BJ (cell line): ENCODE measurements at places on chromosomes 7 and 10.

DNA sequence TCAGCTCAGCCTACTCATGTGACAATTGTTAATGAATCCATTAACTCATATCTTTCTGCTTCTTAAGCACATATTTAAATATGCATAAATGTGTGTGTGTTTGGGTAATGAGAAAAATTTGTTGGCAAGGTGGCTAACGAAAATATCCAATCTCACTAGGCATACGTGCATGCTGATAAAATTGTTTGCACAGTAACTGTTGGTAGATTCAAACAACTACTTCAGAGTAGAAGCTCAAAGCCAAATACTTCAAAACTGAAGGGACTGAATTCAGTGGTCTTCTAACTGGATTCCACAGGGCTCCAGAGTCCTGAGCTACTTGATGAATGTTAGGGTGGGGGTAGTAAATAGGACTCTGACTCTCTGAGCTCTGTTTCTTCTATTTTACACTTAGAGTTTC lies 757.0 kb downstream of the GRM8 start:
- no peak for DNase-seq

GRCh38 chr10:112214298-112214926 lies 30.8 kb upstream of the GPAM start:
- no peak for DNase-seq

DNA sequence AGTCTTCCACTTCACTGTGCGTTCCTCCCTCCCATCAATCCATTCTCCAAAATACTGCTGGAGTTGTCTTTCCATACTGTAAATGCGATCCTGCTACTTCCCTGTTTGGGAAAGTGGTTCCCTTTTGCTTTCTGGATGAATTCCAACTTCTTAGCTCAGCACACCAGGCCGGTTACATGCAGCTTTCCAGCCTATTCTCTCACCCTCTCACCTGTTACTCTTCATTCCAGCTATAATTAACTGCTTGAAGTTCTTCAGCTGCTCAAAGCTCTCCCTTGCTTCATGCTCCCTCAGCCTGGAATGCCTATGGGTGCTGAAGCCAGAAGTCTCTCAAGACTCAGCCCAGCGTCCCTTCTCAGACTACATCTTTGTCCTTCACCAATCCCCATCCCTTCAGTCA lies 6.0 kb upstream of the ZNRF2 start:
- no peak for DNase-seq

DNA sequence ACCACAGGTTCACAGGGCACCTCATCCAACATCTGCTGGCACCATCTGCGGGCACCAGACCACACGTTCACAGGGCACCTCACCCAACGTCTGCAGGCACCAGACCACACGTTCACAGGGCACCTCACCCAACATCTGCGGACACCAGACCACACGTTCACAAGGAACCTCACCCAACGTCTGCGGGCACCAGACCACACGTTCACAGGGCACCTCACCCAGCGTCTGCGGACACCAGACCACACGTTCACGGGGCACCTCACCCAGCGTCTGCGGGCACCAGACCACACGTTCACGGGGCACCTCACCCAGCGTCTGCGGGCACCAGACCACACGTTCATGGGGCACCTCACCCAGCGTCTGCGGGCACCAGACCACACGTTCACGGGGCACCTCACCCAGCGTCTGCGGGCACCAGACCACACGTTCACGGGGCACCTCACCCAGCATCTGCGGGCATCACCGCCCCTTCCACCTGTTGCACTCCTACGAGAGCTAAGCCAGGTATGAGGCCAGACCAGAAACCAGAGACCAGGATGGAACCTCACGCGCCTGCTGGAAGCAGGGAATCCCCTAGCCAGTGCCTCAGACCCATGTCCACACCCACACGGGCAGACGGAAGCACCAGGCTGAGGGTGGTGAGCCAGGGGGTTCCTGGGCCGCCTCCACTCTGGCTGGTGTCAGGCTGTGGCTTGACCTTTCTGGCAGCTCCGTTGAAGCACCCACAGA lies 182.8 kb downstream of the MAD1L1 start:
- DNase-seq, result no peak

GRCh38 chr10:3757250-3757637 lies 27.8 kb downstream of the KLF6 start:
- DNase-seq, result no peak

DNA sequence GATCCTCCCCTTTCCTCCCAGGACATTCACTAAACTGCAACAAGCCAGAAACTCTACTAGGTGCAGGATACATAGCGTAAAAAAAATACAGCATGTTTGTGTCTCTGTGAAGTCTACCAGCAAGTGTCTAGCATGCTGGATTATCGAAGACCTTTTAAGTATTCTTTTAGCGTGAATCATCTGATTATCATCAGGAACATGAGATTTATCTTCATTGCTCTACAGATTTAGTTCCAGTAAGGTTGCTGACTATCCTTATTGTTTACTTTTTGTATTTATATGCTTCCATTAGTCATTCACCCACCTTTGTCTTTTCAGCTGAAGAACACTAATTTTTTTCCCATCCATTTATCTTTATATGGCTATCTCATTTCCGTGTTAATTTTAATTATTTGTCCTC lies 62.8 kb downstream of the PDZD8 start:
- no peak for DNase-seq

DNA sequence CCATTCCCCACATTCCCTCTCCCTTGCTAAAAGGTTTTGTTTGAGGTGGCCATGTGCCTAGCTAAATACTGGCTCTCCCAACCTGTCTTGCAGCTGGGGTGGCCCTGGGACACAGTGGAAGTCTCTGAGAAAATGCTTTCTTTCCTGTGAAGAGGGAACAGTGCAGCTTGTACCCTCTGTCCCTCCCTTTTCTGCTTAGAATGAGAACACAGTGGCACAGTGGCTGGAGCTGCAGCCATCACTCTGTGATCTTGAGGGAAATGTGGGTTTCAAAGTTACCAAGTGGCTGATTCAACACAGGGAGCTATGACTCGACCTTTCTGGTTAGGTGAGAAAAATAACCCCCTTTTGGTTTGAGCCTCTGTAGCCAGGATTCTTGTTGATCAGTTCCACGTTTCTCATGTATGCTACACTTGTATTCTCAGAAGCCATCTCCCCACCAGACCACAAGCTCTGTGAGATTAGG lies 62.7 kb upstream of the CARD11 start:
- no peak for DNase-seq

GRCh38 chr7:117673839-117674238 lies 194.0 kb downstream of the CFTR start:
- DNase-seq, result no peak

DNA sequence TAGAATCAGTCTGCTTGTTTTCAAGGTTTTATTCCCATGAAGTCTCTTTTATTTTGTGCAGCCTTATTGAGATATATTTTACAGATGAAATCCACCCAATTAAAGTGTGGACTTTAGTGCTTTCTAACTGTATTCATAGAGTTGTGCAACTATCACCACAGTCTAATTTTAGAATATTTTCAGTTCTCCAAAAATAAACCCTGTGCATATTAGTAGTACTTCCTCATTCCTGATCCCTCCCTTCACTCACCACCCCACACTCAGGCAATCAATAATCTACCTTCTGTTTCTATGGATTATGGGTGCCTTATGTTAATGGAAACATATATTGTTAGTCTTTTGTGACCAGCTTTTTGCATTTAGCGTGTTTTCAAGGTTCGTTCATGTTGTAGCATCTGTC lies 185.7 kb upstream of the TMEM72 start:
- DNase-seq, result peak; percentile 40

- no peak for DNase-seq
Observed at GRCh38 chr10:68330852-68331454, 911 bp upstream of the HNRNPH3 start.

DNA sequence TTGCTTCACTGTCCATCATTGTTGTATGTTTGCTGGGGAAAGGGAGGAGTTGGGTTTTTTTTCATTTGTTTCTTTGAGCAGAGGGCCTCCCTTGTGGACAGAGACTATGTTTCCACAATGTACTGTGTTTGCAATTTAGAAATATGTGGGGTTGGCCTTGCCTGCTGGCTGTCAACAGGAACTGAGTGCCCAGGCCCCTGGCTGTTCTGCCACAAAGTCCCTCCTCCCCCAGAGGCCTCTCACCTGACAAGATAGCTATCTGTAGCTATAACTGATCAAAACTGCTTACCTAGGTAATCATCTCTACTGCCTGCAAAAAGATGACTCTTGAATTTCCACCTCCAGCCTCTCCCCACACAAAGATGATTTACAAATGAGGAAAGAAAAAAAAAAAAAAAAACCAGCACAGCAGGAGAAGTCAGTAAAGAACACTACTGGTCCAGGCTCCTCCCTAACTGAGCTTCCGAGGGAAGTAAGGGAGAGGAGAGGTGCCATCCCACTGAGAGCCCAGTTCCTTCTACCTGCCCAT lies 121.8 kb downstream of the SGMS1 start:
- DNase-seq, result no peak

DNA sequence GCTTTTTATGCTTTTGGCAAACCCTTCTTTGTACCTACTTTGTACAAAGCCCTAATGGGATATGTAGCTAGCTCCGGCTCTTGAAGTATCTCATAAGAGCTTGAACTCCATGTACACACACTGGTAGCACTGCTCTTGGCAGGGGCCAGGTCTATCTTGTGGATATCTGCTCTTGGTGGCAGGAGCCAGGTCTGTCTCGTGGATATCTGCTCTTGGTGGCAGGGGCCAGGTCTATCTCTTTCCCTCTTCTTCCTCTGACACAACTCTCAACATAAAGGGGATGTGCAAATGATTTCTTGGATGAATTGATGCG lies 91.9 kb downstream of the WNT2 start:
- DNase-seq, result no peak

GRCh38 chr10:56763090-56763489 lies 402.0 kb upstream of the ZWINT start:
- no peak for DNase-seq

DNA sequence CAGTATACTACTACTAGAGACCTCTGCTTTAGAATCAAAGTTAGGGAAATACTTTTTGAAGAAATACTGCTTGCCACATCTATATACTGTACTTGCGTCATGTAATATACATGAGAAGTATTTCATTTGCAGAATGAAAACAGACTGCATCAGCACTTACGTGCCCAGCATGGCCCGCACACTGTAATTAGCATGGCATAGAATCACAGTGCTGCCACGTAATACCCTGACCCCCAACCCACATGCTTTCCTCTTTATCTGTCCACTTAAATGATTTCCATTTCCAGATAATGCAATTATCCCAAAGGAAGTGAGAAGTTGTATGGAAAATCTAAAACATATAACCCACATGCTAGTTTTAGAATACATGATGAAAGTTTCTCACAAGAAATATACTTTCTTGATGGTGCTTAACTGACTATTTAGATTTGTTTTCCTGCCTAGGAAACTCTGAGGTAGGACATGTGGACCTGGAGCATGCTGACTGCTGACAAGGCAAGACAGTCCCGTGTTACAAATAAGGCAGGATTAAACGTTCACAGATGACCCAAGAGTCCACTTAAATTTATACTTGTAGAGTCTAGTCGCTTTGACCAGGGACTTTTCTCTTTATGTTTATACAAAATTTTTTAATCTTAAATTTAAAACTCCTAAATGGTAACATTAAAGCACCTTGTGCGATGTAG lies 12.6 kb downstream of the USP6NL start:
- DNase-seq, result no peak

GRCh38 chr10:116989439-116989838 lies 15.5 kb downstream of the SHTN1 start:
- DNase-seq, result no peak

DNA sequence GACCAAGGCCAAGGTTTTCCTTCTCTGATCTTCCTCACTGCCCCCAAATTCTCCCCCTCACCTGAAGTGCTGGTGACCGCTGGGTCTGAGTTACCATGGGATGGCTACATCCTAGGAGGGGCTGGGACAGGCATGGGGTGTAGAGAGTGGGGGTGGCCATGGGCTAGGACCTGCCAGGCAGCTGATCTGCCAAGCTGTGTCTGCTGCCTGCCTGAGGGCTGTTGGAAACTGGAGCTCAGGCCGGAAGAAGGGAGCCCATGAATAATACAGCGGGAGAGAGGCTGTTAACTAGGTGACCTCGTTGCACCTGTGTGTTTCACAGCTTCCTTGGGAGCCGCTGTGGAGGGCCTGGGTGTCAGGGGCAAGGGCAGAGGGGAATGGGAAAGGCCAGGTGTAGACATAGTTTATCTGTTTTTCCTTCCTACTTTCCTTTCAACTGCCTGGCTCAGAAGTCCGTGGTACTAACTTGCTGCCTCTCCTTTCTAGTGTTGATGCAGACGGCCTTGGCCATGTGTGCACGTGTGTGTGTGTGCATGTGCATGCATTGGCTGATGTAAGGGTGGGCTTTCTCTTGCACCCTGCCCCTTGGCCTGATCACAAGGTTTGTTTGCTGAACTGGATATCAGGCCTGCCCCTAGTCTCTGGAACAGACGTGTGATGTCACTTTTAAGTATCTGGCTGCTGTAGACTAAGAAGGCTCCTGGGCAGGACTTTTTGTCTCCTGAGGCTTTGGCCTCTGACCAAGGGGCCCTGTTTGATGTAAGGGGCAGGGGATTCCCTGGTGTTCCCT lies 11.9 kb downstream of the CDH23 start:
- DNase-seq, result no peak

DNA sequence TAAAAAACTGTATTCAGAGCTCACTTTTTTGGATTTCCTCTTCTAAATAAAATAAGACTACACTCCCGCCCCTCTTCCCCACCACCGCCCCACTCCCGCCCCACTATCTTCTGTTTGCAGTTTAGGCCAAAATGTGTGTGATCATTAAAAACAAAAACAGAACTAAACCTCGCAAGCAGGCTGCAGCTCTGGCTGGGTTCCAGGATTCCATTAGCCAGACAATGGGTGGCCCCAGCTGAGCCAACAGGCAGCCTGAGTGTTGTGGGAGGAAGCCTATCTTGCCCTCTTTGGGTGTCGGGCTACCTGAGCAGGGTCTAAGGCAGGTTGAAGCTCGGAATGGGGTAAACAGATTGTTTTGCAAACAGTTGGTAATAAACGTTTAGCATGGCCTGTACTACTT lies 41.7 kb downstream of the ARL4A start:
- DNase-seq, result no peak

- no peak for DNase-seq
Observed at GRCh38 chr10:72379776-72380175, 25.1 kb upstream of the DNAJB12 start.

- no peak for DNase-seq
Observed at GRCh38 chr10:5971886-5972285, 5.5 kb downstream of the IL15RA start.

GRCh38 chr10:76547352-76547972 lies 1090.1 kb downstream of the KCNMA1 start:
- no peak for DNase-seq

DNA sequence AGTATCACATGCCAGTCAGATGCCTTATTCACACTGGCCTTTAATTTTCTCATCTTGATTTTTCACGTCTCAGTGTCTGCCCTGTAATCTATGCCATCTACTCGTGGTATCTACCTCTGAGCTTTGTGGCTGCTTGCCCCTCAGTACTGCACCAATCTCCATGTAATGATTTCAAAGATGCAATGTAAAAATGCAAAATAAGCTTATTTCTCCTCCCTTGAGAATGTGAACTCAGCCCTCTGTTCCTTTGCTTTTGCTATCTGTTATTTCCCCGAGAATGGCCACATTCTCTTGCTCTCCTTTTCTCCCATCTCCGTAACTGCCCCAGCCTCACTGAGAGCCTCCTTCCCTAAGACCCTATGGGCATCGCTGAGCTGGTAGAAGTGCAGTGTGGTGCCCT lies 317.5 kb downstream of the SFMBT2 start:
- DNase-seq, result no peak
